ENCODE measurements at places on chromosomes 6 and 20.

DNA sequence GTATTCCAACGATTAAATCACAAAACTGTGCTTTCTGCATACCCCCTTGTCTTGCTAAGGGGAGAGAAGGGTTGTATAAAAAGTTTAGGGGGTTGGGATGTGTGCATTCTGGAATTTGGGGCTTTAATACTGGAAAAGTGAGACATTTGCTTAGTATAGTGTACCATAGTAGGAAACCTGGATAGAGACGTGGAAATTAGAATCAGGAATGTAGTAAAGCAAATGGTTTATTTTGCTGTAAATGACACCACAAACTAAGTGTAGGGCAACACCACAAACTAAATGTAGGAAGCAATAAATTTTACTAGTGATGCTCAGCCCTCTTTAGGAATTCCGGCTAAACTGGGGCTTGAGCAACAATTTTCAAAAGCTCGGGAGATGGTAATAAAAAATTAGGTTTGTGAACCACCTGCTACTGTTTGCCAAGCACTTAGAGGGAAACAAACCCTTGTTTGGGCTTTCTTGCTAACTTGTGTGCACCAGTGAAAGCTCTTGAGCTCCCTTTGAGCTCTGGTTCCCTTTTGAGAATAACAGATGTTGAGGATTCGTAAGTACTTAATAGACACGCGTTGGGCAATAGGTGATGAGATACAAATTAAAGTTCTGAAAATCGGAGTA lies 13.8 kb downstream of the BRD2 start:
- no peak for DNase-seq

GRCh38 chr20:41000628-41001027 lies 28.0 kb upstream of the TOP1 start:
- DNase-seq = no peak

GRCh38 chr6:79040083-79040482 lies 38.0 kb downstream of the PHIP start:
- DNase-seq = no peak

DNA sequence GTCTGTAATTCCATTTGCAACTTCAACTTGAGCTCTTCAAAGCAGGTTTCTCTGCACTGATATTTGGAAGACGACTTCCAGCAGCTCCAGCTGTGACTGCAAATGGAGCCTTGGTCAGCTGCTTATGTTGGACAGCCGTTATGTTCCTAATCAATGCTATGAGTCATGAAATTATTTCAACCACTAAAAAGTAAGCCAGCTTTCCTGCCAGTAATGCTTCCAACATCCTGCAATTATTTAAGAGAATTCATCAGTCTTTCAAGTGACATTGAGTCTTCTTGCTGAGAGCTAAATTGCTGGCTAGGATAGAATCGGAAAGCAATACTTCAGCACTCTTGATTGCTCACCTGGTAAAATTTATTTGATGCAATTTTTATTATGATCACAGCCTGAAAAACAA lies 375.7 kb downstream of the MMUT start:
- no peak for DNase-seq

GRCh38 chr6:158324136-158324535 lies 11.9 kb downstream of the TULP4 start:
- DNase-seq = no peak

DNA sequence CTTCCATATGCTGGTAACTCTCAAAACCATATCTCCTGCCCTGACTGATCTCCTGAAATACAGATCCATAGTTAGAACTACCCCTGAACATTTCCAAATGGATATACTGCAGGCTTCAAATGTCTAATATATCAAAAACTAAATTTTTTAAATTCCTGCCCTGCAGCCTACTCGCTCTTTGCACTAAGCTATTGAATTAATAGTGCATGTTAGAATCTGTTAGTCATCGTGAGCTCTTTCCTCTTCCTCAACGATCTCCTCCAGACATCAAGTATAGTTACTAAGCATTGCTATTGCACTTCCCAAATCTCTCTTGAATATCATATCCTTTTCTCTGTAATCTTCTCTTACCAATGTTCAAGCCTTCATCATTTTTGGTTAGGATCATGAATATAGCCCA lies 26.0 kb upstream of the RSPO3 start:
- no peak for DNase-seq

DNA sequence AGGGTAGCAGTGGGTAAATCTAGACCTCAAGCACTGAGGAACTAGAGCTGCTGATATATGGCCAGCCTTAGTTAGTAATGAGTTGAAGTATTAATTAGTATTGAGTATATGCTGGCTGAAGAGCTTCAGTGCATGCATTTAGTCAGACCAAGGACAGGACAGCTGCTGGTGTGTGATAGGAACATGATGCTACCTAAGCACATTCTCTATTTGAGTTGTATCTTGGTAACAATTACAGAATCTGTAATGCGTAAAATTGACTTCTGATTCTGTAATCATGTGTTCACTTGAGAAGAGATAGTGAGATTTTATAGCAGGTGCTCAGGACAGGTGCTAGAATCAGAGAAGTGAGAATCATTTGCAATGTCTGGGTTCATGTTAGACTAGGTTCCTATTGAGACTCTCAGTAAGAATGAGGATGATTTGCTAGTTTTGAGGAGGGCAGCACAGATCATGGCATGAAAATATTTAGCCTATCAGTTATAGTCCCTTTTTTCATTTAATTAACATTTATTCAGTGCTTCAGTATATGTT lies 369.4 kb upstream of the HS3ST5 start:
- DNase-seq = no peak

DNA sequence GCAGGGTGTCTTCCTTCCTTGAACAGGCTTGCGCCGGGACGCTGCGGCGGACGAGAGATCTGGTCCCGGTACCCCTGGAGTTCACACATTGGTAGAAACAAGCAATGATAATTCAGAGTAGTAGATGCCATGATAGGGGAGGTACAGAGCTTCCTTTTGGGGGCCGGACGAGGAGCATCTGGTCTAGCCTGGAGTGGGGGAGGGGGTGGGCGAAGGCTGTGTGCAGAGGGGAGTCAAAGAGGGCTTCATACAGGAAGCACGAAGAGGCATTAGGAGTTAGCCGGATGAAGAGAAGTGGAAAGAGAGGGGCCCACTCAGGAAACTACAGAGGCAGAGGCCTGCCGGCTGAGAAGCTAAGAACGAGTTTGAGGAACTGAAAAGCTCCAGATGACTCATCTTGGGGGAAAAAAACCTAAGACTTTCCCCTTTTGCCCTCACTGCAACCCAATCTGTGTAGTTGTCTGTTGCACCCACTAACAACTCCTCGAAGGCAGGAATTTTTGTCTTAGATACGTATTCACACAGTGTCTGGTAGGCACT lies 611 bp downstream of the CNPY3 start:
- DNase-seq = peak; percentile 43

DNA sequence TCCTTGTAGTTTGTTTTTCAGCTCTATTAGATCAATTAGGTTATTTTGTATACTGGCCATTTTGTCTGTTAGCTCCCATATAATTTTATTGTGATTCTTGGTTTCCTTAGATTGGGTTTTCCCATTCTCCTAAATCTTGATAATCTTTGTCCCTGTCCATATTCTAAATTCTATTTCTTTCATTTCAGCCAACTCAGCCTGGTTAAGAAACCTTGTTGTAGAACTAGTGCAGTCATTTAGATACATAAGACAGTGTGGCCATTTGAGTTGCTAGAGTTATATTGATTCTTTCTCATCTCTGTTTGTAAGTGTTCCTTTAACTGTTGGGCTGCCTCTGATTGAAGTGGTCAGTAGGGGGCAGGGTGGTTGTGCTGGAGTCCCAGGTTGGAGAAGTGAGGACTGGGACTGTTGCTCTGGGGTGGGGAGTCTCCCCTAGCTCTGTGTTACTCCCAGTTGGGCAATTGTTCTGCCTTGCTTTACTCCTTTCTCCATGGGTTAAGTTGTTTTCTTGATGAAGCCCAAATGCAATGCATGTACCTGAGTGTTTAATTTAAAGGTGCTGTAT lies 98.8 kb upstream of the NRN1 start:
- no peak for DNase-seq

- DNase-seq = no peak
Measured at GRCh38 chr6:36840432-36841403, 1.5 kb upstream of the CPNE5 start.
